DMS79 (cell line): ENCODE measurements at places on chromosomes 12 and 14.
A peak's percentile ranks its signal among the peaks of the same experiment; 100 is the strongest.

DNA sequence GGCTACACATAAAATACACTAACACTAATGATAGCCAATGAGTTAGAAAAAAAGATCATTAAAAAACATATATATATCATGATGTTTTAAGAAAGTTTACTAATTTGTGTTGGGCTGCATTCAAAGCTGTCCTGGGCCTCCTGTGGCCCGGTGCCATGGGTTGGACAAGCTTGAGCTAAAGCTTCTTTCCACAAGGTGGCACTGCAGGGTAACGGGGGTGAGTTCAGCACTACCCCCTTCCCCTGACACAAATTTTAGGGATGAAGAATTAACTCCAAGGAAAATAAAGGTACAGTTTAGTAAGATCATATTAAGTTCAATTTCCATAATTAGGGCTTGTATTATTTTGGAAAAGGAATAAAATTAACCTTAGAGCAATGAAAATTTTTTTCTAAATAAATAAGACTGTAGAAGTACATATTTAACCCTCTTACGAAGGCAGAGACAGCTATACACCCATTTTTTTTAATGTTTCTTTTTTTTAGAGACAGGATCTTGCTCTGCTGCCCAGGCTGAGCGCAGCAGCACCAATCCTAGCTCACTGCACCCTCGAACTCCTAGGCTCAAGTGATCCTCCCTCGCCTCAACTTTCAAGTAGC, 38.9 kb downstream of the PPP1R13B start:
- peak; percentile 67 for DNase-seq

- DNase-seq, result no peak
Measured at GRCh38 chr12:112611908-112612307, 179.6 kb upstream of the RPH3A start.

DNA sequence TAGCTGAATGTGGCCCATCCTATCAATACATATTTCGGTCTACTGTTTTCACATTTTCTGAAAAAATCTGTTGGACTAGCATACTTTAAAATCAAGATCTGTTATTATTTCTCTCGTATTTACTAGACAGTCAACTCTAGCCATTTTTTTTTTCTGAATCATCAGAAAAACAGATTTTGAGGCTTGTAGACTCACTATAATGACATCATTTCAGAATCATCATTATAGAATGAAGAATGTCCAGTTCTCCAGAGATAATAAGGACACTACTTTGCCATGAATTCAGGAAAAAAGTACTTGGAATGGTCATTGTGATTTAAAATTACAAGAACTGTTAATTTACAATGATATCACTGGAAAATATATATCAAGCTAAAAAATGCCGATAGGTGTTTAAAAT, 589.8 kb downstream of the KCNH5 start:
- no peak for DNase-seq

GRCh38 chr14:75757644-75758402, 96.8 kb downstream of the TTLL5 start:
- DNase-seq, result no peak

DNA sequence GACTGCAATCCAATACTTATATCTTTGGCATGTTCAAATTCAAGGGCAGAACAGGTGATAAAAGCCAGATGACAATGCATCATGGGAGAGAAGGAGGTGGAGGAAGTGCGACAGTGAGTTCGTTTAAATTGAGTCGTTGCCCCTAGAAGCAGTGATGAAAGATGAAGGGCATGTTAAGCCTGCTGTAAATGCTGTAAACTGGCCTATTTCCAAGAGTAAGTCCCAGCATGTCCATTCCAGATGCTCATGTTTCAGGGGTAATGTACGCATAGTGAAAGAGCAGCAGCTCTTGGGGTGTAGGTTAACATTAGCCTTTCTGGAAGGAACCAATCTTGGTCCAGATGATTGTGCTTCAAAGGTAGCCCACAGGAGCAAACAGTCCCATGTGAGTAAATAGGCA, 97.1 kb downstream of the C2CD5 start:
- DNase-seq, result no peak

DNA sequence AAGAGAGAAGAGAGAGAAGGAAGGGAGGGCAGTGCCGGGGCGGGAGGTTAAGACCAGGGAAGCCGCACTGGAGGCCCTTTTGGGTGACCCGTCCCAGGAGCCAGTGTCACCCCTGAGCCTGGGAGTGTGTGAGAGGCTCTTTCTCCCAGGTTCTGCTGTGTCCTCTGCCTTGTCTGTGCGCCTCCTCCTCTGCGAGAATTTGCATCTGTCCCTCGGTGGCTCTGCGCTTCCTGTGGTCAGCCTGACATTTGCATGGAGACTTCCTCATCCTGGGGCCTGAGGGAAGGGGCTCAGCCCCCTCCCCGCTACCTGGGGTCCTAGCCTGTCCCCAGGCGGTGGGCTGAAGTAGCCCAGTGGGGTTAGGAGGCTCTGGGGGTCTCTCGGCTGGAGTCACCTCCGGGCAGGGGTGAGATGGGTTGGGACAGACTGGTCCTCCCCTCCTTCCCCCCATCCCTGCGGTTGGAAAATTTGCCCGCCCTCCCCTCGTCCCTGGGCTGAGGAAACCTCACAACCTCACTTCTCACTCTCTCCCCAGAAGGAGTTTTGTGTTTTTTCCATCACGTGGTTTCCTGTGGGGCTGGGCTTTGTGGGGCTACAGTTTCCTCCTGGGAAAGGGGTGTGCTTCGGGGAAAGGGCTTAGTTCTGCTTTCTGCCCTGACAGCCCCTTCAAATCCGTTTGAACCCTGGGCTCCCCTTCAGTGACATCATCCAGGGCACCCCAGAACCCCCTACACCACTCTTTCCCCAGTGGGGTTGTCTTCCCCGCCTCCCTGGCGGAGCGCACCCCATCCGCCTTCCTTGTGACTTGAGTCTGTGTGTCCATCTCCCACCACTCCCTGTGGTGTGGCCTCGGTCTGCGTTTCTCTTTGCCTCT, 2.5 kb downstream of the PTPN6 start:
- DNase-seq, result no peak

DNA sequence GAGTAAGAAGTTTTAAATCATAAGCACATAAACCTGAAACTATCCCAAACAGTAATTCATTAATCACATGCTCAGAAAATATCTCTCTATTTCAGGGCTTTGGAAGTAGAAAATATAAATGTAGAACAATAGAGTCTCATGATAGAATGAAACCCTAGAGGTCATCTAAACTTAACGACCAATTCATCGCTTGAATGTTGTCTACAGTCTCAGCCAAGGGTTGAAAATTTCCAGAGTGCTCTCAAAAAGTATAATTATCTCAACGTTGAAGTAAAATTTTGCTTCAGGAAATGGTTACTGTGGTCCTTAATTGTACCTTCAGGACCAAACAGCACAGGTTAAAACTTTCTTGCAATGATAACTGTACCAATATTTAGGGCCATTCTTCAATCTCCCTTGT, 1053.6 kb upstream of the SEL1L start:
- no peak for DNase-seq

DNA sequence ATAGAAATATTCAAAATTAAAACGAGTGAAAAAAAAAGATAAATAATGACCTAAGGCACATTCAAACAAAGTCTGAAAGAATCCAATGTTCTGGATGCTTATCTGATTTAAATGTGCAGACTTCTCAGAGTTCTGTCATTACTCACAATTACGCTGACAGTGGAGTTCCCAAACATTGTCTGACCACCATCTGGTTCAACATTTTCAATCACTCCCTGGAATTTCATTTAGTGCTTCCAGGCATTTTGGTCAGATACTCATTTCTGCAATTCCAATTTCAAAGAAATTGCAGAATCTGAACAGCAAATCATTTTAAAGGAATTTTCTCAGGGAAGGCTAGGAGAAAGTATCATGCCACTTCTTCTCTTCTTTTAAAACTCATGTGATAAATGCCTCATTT, 398.2 kb upstream of the PDE3A start:
- no peak for DNase-seq

DNA sequence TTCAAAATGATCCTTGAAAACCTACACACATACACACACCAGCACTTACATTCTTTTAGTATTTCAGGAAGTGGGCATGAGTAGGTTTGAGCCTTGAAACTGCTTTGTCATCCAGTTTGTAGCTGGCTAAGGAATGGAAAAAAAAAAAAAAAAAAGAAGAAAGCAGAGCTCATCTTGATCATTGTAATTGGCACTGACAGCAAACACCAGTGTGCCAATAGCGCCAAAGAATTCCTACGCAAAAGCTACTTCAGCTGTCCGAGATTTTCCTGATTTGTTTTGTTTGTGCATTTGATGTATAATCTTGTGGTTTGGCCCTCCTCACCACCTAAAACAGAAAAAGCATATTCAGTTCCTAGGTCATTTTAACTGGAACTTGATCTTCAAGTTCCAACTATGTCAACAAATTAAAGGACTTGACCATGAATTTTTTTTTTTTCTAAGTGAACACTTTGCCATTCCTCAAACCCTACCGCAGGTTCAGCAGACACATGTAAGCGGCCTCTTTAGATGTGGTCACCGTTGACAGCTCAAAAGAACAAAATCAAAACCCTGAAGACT, 57.3 kb downstream of the FLRT2 start:
- peak; percentile 97 for DNase-seq
